T-helper 9 cell (primary cell): ENCODE measurements at places on chromosomes 6 and 20.

DNA sequence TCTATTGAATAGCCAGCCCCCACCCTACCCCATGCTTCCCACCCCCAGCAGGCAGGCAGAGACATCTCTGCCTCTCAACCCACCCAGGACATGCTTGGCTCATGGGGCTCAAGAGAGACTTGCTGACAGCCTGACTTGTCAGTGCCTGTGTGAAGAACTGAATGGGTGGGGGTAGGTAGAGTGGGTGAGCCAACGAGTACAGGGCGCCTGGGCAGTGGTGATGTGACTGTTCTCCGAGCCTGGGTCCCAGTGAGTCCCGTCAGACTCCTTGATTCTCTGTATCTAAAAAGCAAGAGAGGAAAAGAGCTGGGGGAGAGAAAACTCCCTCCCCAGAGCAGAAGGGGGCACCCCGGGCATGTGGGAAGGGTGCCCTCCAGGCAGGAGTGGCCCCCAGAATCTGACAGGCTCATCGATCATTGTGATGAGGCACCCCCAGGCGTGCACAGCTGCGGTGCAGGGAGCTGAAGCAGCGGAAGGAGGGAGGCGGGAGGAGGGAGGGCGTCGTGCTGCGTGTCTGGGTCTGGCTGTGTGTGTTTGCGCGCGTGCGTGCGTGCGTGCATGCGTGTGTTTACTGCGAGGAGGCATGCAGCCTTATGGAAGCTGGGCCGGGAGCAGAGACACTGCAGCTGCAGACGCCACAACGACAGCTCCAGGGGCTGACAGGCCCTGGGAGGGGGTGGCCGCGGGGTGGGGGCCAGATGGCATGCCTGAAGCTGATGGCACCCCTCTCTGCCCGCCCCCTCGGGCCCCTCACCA, 40.2 kb downstream of the FOXP4 start:
- DNase-seq, result no peak

GRCh38 chr6:161429921-161430490, 156.1 kb upstream of the AGPAT4 start:
- no peak for DNase-seq

DNA sequence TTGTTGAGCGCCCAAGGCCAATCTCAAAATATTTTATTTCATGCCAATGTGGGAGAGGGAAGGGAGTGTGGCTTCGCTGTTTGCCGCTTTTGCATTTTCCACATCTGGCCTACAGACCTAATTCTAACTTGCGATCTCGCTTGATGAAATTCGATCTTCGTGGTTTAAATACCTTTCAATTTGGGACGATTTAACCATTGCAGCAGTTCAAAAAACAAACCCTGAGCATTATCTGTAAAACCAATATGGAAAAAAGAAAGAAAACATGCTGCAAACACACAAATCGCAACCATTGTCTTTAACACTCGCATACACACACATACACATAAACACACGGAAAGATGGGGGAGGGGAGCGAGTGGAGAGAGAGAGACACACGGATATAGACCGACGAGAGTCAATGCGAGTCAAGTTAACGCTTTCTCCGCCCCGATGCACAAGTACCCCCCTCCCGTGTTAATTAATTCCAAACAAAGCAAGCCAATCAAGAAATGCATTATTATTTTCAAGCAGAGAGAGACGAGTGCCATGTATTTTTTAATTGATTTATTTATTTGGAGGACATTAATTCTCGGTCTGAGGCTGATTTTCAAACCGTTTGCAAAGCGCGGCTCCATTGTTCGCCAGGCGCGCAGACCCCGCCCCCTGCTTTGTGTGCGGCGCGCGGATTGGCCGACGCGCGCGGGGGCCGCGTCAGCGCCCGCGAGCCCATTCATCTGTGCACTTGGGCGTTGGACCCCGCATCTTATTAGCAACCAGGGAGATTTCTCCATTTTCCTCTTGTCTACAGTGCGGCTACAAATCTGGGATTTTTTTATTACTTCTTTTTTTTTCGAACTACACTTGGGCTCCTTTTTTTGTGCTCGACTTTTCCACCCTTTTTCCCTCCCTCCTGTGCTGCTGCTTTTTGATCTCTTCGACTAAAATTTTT, at the start of gene MARCKS:
Gene MARCKS, plus strand, starts transcription at position 721 of the 931 bp plus-strand sequence. CDS start 401 bp downstream, outside the sequence.
- no peak for DNase-seq

GRCh38 chr6:116518621-116519368, 7.4 kb downstream of the CALHM5 start:
- no peak for DNase-seq

DNA sequence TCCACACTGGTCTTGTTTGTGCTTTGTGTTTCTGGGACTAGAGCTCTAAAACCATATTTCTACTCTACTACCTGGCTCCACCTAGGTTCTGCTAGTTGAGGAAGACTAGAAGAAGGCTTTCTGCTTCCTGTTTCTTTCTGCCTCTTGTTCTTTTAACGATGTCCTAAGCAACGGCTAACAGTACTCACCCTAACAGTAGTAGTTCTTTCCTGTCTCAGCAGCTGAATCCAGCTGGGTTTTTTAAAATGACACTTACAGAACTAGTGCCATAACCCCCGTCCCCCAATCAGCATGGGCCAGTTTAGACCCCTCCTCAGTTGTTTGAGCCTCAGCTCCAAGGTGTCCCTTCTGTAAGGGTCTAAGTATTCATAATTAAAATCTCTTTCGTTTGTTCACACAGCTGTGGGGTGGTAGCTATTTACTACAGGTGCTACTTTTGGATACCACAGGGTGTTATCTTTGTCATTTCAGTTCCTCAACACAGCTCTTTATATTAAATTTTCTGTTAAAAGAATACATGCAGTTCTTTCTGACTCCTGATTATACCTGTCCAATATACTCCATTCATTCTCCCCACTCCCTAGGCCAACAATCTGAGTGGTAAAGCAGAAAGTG, 790.2 kb downstream of the DHX35 start:
- no peak for DNase-seq

- DNase-seq, result no peak
These were observed 220.6 kb downstream of the TPBG start for GRCh38 chr6:82584194-82584695.
